ENCODE measurements at places on chromosomes 6 and 20. TPM values are rescaled to one million over a fixed set of nuclear protein-coding genes. Genes with fewer than 3 reads are reported as not detected.
A peak's percentile ranks its signal among the peaks of the same experiment; 100 is the strongest.

GRCh38 chr6:71452697-71453370 lies 164.2 kb downstream of the OGFRL1 start:
- DNase-seq, result peak; percentile 70

- DNase-seq, result peak; percentile 6
Measured at GRCh38 chr6:74899416-74899815, 306.4 kb downstream of the COL12A1 start.

- DNase-seq, result peak; percentile 57
Measured at GRCh38 chr6:129853996-129854711, 7.0 kb downstream of the TMEM244 start.

- DNase-seq, result no peak
Measured at GRCh38 chr6:11628562-11628961, 91.0 kb downstream of the TMEM170B start.

- peak; percentile 87 for DNase-seq
Measured at GRCh38 chr6:19320111-19320581, 517.0 kb upstream of the ID4 start.

- no peak for DNase-seq
Measured at GRCh38 chr6:27757307-27757706, 154.9 kb downstream of the OR2B2 start.

The FUT9 gene
- total RNA-seq, result under 0.01 TPM

- DNase-seq, result no peak
Measured at GRCh38 chr6:78832091-78832808, 35.1 kb upstream of the IRAK1BP1 start.

DNA sequence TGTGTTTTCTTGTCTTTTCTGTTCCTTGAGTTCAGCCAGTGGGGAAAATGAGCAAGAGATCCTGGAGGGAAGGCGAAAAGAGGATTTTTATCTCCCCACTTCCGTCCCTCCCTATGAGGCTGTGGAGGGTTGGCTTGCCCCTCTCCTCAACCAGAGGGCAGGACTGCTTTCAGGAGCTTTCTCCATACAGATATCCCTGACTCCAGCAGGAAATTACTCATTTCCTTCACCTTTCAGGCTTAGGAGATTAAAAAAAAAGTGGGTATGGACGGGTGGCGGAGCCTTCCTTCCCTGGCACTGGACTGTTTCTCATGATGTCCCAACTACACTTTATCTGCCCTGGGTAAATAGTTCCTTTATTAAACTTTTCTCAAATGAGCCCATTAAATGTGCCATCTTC lies 241.2 kb downstream of the FRK start:
- no peak for DNase-seq

DNA sequence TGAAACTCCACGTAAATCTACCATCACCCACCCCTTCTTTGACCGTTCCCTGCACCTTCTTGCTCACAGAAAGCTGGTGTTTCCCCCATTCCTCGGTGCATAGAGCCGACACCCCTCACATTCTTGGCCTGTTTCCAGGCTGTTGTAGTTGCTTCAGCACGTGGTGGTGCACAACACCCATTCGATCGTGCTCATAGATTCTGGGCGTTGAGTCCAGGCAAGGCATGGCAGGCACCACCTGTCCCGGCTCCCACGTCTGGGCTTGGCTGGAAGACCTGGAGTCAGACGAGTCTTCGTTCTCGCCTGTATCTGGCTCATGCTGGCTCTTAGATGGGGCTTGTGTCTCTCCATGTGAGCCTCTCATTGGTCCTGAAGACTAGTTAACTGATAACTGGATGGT lies 100.6 kb downstream of the FAM120B start:
- no peak for DNase-seq

DNA sequence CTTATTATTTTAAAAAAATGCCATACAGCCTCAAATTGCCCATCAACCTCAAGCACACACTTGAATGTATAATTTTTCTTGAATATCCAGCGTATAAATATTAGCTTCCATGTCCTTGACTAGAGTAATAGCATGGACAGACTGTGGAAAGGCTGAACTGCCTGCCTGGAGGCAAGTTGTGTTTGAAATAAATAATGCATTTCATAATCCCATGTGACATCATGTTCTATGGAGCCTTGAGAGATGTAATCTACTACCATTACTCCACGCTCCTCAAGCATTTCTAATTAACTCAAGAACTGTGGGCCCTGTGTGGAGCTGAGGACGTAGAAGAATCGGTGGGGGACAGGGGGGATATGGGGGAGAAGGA lies 94.2 kb downstream of the CDS2 start:
- DNase-seq, result no peak

GRCh38 chr6:12993283-12993898 lies 276.8 kb downstream of the PHACTR1 start:
- no peak for DNase-seq

The CD83 gene
- total RNA-seq, result 5.4 TPM

DNA sequence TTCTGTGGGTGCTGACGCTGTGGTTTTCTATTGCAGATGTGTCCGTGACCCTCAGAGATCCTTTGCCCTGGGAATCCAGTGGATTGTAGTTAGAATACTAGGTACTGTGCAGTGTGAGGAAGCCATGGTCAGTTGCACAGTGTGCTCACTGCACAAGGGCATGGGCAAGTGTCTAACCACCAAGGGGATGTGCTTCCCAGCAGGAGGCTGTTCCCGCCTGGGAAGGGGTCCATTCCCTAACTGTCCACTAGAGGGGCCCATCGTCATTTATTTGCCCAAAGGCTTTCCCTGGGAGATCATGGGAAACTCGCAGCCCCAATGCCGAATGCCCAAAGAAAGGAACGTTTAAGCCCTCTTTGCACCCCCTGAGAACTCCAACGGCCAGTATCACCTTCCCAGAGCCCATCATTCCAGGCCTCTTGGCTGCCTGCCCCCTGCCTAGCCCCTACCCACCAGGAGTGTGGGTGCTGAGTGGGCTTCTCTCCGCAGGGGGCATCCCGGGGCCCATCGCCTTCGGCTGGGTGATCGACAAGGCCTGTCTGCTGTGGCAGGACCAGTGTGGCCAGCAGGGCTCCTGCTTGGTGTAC lies 26.2 kb downstream of the SLCO4A1 start:
- peak; percentile 47 for DNase-seq

GRCh38 chr6:52426667-52427066 lies 6.5 kb downstream of the EFHC1 start:
- no peak for DNase-seq

- peak; percentile 41 for DNase-seq
Measured at GRCh38 chr20:20593447-20594170, 118.8 kb downstream of the RALGAPA2 start.

The SLC26A8 gene
- total RNA-seq, result not detected

GRCh38 chr20:42099101-42099500 lies 480.9 kb upstream of the CHD6 start:
- DNase-seq, result no peak

DNA sequence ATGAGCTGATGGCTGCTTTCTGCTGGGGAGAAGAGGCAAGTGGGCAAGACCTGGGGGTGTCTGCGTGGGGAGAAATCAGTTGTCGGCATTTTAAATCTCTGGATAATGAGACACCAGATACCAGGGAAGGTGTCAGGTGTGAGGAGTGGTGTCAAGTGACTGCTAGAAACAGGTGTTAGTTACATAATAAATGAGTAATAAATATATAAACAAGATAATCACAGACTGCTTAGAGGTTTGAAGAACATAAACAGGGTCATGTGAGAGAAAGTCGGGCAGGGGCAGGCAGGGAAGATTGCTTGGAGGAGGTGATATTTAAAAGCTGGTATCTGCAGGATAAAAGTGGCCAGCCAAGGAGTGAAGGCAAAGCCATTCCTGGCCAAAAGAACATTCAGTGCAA lies 87.2 kb upstream of the RIN2 start:
- no peak for DNase-seq
